ENCODE measurements at places on chromosomes 7 and 10.

DNA sequence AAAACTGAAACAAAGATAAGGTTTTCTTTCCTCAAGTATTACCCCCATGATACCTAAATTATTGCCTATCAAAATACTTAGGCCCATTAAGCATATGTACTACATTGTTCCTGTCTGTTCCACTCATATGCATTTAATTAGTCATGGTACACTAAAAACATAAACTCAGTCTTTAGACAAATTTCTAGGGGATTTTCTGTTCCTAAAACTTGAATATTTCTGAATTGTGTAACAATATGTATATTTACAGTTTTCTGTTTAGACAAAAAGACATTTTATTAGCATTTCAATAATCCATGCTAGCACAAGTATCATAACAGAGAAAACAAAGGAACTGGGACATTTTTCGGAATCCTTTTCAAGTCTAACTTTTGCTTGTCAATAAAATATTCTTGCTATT lies 234.2 kb downstream of the CRPPA start:
- no peak for DNase-seq

GRCh38 chr7:157904211-157904865 lies 567.5 kb downstream of the DNAJB6 start:
- no peak for DNase-seq

DNA sequence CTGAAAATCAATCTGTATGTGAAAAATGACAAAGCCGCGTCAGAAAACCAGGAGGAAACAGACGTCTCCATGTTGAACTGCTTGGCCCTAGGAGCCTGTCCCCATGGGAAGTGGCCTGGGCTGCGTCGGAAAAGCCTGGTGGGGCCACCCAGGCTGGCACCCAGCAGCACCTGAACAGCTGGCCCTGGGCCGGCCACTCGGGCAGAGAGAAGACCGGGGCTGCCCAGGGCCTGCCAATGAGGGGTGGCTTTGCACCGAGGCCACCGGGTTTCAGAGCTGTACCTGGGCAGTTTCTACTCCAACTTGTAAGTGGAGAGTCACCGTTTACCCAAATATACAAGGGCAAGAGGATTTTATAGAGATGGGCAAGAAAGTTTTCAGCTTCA lies 1.1 kb upstream of the FUOM start:
- no peak for DNase-seq

- DNase-seq: no peak
Observed at GRCh38 chr7:130700760-130701159, 14.4 kb upstream of the TSGA13 start.

DNA sequence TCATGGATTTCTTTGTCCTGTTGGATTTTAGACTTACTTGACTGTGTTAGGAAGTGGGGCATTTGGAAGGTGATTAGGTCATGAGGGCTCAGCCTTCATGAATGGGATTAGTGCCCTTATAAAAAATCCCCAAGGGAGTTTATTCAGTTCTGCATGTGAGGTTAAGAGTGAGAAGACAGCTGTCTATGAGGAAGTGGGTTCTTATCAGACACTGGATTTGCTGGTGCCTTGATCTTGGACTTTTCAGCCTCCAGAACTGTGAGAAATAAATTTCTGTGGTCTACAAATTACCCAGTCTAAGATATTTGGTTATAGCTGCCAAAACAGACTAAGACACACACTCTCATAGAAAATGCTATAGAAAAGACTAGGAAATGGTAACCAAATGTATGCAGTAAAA lies 724.7 kb upstream of the FZD8 start:
- DNase-seq: no peak

DNA sequence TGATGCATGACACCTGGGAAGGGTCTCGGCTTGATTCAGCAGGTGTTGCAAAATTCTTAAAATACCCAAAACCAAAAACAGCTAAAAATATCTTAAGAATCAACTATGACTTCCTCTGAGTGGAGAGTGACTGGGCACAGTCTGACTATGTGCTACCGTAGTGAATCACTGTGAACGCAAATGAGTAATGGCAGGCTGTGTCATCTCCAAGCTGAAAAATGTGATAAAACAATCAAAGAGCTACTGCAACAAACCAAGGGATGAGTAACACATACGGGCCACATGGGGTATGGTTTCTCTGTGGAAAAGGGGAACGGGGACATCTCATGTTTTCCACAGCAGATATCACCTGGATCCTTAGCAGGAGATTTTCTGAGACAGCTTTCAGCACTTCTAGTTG lies 127.5 kb downstream of the ABCA13 start:
- DNase-seq: no peak

GRCh38 chr7:112186300-112186699 lies 19.9 kb downstream of the DOCK4 start:
- no peak for DNase-seq

- peak; percentile 89 for DNase-seq
Observed at GRCh38 chr7:54932818-54933543, 85.8 kb upstream of the EGFR start.

DNA sequence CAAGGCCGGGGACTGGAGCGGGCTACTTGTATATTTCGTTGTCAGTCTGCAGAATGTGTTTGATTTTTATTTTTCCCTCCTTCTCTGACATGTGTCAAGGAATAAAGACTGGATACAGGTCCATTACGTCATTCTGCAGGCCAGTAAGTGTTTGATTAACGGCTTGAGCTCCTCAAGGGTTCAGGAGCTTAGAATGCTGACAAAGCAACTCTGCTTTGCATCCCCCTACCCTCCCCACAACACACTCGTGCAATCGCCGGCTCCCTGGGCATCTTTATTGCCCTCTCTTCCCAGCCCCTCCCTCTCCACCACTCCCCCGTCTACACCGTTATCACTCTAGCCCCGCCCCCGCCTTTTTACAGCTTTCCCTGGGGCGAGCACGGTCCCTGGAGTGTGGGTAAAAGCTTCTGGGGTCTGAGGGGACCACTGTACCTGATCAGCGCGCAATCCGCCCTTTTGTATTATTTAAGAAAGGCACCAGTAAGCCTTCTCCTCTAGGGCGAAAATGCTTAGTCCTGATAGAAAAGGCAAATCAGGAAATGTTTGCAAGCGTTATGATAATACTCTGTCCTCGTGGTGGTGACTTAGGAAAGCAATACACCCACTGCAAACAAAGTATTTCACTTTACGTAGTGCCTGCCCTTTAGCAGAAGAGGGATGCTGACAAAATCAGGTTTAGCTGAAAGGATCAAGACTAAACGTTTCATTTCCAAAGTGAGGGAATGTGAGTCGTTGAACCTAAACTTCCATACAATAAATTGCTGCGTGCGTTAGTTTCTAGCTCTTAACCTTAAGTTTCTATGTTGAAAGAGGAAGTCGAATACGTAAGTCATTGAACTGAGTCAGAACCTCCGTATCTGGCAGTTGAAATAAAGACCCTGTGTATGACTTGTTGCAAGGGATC lies 1.4 kb upstream of the CREB5 start:
- peak; percentile 51 for DNase-seq

DNA sequence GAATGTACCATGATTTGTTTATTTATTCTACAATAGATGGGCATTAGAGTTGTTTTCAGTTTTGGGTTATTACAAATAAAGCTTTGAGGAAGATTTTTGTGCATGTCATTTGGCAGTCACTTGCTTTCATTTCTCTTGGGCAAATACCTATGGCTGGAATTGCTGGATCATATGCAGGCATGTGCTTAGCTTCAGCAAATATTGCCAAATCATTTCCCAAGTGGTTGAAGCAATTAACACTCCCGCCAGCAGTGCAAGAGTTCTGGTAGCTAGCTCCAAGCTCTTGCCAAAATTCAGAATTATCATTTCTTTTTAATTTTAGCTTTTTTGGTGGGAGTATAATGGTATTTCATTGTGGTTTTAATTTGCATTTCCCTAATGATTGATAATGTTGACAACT lies 32.9 kb upstream of the PCBD1 start:
- DNase-seq: no peak

- DNase-seq: no peak
Observed at GRCh38 chr10:12321641-12322040, 27.7 kb upstream of the CAMK1D start.

DNA sequence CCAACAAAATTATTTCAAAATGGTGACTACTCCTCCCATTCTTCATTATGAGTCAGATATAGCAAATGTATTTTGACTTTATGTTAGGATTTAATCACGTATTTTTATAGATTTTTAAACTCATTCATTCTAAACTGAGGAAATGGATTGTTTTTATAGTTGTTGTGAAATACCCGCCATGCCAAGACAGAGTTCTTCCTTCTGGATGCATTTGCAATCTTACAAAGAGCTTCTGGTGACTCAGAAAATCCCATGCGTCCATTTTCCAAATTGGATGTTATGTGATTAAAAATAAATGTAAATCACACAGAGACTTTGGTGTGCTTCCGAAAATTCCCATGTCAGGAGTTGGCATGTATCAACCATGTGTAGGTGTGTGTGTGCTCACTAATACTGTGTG lies 179.3 kb downstream of the TRIL start:
- DNase-seq: no peak

DNA sequence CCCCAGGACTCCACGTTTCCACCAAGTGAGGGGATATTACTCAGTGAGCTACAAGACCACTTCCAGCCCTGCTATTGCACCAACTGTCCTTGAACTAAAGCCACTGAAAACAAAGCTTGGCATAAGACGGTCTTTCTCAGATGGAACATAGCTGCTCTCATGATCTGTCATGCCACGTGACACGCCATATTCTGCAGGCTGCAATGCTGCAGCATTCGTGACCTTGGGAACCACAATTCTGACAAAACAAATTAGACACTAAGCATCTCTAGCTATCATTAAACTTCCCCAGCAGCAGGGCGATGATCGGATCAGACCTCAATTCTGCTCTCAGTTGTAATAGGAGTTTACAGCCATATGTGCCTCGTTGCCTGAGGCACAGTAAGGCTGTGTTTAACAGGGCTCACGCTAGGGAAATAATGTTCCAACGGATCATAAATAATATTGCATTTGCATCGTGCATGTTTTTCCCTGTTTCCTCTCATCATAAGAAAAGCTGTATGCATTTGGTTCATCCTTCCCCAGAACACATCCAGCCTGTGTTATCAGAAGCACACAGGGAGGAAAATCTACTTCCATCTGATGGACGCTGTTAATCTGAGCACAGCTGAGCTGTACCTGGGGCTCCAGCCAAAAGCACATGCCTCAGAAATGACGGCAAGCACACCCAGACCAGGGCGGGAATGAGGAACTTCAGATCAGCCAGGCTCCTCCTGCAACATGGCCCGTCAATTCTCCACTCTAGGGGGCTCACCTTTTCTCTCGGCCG lies 38.6 kb upstream of the CNPY1 start:
- DNase-seq: peak; percentile 11

GRCh38 chr10:18611168-18611567 lies 40.2 kb downstream of the NSUN6 start:
- DNase-seq: no peak

- no peak for DNase-seq
Observed at GRCh38 chr7:157825325-157825724, 488.5 kb downstream of the DNAJB6 start.

DNA sequence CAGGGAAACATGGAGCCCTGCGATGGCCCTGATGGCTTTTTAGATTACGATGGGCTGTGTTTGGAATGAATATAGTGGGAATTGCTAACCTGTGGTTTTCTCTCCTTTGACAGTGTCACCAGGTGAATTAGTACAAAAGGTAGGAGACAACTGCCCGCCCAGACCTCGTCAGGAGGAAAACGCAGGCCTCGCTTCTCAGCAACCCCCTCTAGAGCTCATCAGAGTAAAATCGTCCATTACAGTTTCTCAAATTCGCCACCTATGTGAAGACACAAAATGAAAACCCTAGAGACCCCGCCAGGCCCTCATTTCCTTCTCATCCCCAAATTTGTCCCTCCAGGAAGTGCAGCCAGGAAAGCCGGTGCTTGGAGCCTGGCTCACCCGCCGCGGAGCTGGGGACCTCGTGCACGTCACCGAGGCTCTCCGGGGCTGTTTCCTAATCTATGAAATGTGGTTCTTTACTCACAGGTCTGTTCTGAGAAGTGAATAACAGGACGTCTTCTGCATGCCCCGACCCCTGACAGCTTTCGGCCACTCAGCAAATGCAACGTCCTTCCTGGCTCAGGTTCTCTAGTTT lies 143.7 kb downstream of the VIPR2 start:
- DNase-seq: no peak

- no peak for DNase-seq
Observed at GRCh38 chr10:51806079-51806835, 106.9 kb upstream of the CSTF2T start.

DNA sequence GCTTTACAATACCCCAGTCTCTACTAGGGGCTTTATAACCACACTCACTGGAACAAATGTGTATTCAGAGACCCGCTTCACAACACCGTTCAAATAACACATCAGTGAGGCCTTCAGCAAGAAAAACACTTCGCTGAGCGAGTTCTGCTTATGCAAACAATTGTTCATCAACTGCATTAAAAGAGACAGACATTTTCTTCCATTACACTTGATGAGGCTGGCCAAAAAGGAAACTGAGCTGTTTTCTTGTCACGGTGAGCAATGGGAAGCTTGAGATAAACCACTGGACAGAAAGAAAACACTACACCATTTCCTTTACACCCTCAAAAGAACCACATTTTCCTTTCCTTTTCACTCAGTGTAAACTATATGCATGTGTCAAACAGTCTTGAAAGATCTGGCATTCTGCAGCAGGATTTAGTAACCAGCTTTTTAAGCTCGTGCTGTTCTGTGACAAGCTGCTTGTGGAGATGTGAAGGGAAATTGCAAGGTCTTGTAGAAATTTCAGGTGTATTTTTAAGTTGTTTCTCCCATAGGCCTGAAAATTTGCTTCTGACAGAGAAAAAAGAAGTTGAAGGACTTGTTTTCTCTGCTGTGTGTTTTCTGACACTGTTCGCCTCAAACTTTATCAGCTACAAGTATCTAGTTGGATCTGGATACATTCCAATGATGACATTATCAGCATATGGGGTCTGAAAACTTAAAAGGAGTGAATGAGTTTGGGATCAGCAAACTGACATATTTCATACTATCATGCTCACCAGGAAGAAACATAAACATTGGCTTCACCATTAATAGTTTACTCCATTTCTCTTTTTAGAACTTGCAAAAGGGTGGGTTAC lies 693.1 kb downstream of the PARD3 start:
- DNase-seq: no peak

GRCh38 chr7:244974-245373 lies 45.0 kb upstream of the FOXL3 start:
- no peak for DNase-seq

DNA sequence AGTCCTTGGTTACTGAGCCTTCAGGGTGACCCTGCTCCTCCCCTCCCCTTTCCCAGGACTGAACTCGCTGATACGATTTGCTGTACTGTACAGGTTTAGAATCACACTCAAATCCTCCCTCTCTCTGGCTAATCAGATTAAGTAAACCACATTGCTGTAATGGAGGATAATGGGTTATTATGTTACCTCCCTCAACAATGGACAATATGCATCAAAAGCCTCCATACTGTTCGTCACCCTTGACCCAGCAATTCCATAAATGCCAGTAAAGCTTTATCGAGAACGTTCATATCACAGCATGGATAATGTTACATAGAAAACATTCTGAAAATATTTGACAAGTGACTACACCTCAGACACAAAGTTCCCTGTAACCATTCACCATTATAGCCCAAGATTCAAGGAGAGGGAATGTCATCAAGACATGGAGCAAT lies 61.7 kb downstream of the FAM107B start:
- DNase-seq: no peak

DNA sequence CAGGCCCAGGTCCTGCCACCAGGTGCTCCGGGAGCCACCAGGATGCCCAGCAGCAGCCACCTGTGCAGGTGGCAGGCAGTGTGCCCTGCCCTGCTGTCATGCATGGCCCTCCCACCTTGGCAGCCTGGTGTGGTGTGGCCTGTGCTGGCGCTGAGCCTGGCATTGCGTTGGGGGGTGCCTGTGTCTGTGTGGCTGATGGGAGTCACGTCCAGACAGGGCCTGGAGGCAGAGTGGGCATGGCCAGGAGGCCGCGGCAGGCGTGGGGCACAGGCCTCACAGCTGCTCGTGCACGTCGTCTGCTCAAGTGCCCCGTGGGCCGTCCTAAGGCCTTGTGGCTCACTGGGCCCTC lies 8.7 kb downstream of the TTYH3 start:
- DNase-seq: no peak
